ENCODE measurements at places on chromosomes 12 and 14.

- no peak for DNase-seq
These were observed 104.5 kb downstream of the PRICKLE1 start for GRCh38 chr12:42484996-42485395.

DNA sequence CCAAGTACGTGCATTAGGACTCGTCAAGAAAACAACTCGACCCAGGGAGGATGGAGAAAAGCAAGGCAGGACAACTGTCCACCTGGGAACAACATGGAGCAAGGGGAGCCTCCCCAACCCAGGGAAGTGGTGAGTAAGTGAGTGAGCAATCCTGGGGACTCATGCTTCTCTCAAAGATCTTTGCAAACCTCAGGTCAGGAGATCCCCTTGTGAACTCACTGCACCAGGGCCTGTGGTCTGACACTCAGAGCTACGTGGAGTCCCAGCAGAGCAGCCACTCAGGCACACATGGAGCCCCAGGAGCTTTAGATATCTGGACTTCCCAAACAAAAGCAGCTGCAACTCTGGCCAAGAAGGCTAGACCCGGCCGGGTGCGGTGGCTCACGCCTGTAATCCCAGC lies 12.2 kb upstream of the OR5AU1 start:
- no peak for DNase-seq

- peak; percentile 99 for DNase-seq
These were observed at the start of gene MED13L for GRCh38 chr12:116277467-116278278. Gene MED13L, minus strand, starts transcription at chr12:116277693. Its CDS starts 562 bp downstream, at chr12:116277131.

GRCh38 chr14:63248211-63248610 lies 44.0 kb downstream of the RHOJ start:
- DNase-seq: no peak

DNA sequence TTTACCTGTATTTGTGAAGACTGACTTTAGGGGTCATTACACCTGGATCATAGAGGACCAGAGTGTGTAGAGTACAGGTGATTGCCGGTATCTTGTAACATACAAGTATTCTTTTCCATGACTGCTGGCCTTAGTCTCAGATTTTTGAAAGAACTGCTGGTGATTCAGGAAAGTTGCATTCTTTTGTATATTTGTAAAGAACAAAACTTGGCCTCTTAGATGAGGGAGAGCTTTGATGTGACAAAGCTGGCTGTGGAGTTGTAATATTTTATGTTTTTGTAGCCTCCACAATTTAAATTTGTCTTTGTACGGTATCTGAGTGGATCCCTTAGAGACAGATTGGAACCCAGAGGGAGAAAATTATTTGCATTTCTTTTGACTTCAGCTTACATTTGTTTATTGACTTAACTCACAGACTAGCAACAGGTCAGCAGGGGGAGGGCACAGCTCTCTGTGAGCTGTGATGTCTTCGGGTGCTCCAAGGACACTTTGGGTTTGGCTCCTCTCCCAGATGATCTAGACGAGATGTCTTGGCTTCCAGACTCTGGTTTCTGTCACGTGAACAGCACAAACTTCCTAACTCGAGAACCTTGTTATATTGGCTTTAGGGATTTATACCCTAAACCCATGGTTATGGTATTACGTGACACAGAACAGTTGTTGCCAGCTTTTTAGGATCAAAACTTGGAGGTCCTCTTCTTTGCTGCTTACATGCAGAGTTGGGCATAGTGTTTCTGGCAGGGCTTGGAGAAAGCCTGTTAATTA lies 65.9 kb downstream of the DAAM1 start:
- DNase-seq: no peak

DNA sequence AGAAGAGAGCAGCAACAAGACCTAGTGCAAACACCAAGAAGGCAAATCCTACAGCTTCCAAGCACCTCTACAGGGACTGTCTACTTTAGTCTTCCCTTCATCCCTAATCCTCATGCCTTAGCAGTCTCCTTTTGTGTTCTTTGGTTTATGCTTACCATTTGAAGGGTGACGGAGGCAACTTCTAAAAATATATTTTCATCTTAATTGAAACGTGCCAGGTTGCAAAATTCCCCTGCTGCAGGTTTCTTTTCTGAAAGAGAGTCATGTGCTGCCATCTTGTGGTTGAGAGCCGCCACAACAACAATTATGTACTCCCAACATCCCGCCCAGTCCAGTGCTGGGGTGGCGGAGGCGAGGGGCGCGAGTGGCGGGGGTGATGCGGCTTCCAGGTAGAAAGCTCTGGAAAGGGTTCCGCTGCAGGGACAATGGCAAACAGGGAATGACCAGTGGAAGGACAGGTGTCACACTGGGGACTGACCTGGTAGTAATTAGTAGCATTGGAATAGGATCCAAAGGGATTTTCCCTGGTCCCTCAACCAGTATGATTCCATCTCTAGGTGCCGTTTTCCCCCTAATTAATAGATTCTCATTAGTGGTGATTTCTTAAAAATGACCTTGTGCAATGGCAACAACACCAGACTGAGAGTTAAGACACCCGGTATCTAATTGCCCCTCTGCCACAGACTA lies 80.3 kb upstream of the GNG2 start:
- peak; percentile 81 for DNase-seq

GRCh38 chr14:37114002-37114401 lies 58.4 kb downstream of the SLC25A21 start:
- no peak for DNase-seq

- no peak for DNase-seq
These were observed 22.3 kb downstream of the DDX24 start for GRCh38 chr14:94058674-94059138.

DNA sequence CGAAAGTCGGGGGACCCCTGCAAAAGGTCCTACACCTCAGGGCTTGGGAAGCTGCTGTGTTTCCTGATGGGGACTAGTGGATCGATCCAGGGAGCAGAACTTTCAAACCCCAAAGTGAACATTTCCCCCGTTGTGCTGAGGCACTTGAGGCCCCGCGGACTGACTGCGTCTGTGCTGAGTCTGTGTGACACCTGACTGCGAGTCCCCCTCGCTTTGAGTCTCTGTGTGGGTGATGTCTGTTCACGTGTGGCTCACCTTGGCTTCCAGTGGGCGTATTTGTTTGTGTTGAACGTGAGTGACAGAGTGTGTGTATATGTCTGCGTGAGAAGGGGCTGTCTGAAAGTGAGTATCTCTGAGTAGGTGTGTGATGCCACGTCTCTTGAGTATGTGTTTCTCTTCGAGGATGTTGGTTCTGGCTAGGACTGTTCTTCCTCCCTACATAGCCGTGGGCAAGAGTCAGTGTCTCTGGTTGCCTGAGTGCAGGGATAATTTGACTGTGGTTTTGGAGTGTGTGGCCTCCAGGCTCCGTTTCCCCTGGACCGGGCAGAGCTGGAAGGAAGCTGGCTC lies 1.3 kb downstream of the TEAD4 start:
- DNase-seq: peak; percentile 53

DNA sequence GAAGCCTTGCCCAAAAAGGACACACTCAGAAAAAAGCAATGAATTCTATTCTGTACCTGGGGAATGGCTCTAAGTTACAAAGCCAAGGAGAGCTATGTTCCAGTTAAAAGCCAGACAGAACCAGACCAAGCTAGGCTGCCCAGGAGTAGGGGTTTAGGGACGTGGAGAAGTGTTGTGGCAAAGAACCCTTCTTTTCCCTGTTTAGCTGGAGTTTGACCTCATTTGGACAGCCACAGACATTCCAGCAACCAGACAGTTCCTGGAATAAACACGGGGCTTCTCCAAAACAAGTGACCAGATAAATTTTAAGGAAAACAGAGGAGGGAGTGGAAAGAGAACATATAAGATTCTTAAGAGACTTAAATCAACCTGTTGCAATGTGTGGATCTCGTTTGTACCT lies 62.3 kb downstream of the GCH1 start:
- no peak for DNase-seq

DNA sequence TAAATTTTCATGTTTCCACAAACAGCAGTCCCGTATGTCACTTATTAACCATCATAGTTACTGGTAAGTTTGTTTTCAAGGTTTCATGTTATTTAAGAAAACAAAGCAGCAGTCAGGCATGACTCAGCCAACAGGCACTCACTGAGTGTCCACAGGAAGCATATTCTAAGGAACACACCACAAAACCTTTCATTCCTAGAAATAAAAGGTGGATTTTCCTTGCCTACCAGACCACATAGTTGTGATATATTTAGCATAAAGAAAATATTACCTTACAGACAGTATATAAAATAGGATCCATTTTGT lies 143.3 kb upstream of the AVPR1A start:
- no peak for DNase-seq

DNA sequence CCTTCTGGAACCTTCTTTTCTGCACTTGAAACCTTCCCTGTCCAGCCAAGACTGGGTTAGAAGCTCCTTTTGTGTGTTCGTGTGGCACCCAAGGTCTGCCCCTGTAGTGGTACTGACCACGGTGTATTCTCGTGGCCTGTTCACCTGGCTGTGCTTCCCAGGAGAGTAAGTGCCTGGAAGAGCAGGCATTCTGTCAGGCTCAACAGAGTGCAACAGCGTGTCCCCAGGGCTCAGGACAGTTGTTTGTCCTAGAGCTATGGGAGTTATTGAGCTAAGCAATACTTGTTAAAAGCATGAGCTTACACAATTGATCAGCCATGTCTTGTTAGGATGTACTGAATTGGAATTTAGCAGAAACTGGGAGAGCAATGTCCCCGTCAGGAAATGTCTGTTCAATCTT lies 12.9 kb upstream of the SLC38A2 start:
- no peak for DNase-seq

DNA sequence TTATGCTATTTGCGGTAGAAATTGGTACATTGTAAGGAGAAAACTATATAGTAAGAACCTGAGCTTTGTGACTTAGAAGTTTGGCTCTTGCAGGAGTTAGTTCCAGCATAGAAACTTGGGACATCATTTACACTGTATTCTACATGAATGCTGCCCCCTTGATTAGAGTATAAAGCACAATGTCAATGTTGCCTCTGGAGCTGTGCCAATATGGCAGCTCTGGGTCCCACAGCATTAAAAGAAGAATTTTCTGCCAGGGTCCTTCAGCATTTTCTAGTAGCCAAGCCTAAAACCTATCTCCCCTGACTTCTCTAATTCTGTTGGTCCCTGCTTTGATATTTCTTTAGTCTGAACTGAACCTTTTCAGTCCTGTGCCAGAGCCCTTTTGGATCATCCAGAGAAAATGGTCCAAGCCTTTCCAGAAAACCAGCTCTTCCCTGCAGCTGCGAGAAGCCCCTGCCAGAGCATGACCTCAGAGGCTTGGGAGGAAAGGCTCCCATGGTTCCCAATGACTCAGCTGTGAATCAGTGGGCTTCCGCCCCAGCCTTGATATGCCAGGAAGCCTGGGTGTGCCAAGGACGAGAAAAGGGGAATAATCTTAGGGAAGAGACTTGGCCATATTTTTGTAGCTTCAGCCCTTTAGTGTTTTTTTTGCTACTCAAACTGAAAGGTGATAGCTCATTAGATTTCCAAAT lies 43.2 kb downstream of the PLEKHG7 start:
- DNase-seq: no peak

DNA sequence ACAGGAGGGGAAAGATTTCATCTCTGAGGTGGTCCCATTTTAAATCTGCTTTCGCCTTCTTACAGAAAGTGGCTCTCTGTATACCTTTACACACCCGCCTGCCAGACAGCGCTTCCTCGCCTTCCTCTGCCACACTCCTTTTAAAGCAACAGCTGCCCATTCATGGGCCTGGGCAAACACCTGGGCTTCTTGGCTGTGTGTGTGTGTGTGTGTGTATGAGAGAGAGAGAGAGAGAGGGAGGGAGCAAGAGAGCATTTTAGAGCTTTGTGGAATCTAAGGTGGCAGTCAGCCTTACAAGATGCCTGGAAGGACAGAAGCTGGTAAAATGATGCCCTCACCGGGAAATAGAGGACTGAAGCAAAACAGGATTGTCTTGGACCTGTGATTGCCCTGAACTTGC lies 20.0 kb downstream of the PTHLH start:
- DNase-seq: no peak

- no peak for DNase-seq
These were observed 268.9 kb upstream of the ATP2B1 start for GRCh38 chr12:89977405-89978085.

GRCh38 chr14:97262336-97262735 lies 465.2 kb downstream of the VRK1 start:
- no peak for DNase-seq

DNA sequence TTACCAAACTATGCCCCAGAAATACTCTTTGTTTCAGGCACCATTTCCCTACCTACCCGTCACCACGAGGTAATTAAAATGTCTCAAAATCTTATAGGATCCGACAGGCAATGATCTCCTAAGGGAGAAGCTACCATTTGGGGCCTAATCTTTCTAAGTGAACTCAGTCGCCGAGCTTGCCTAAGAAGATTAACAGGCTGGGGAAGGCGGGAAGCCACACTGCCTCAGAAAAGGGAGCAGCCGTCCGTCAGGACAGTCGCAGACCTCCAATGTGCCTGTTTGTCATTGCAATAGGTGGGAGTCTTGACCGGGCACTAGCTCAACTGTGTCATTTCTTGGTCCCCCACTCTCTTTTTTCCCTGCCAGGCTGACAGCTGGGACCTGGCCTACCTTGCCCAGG lies 4.6 kb downstream of the TTC7B start:
- peak; percentile 80 for DNase-seq

GRCh38 chr12:115636546-115636945 lies 640.9 kb downstream of the MED13L start:
- no peak for DNase-seq

GRCh38 chr12:56128670-56129205 lies 671 bp downstream of the ESYT1 start:
- DNase-seq: peak; percentile 52
